ENCODE measurements at places on chromosomes 2 and 18.

GRCh38 chr18:76662626-76663025, 159.7 kb upstream of the ZNF236 start:
- DNase-seq, result no peak

GRCh38 chr18:46335534-46336101, 231.4 kb downstream of the HAUS1 start:
- DNase-seq, result no peak

DNA sequence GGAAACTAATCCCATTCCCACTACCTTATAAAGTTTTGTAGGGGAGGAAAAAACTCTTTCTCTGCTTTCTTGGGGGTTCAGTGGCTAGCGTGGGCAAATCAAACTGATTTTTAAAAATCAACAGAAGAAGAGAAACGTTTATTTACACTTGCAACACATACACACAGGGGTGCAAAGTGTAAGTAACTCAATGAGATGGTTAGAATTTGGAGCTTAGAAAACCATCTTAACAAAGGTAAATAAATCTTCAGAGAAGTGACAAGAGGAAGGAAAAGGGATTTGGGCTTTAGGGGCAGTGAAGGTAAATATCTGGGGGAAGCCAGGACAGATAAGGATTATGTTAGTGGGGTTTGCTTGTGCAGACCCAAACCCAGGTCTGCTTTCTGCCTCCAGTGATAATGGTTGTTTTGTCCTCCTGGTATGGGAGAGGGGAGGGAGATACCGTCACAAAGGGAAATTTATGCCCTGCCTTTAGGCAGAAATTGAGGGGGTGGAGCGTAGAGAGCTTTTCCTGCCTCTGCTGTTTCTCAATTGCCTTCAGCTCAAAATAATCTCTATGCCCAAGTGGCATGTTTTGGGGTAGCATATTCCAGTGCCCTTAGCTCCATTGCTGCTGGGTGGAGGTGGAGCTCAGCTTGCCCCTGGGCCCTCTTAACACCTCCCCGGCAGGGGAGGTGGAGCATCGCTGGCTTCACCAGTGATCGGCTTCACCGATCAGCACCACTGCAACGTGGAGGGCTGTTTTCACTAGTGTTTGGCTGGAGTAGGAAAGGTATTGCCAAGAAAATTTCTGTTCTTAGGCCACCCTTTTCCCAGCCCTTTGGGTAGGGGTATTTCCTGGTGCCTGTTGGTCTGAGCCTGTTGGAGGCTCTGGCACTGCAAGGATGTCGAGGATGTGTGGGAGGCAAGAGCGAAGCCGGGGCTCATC, 92.2 kb downstream of the TEX51 start:
- DNase-seq, result no peak

- DNase-seq, result peak; percentile 84
Measured at GRCh38 chr2:131042148-131042775, 51.0 kb downstream of the FAM168B start.

- DNase-seq, result no peak
Measured at GRCh38 chr2:236849508-236849907, 236.2 kb upstream of the COPS8 start.

GRCh38 chr2:86021396-86022378, 84.0 kb downstream of the POLR1A start:
- no peak for DNase-seq

DNA sequence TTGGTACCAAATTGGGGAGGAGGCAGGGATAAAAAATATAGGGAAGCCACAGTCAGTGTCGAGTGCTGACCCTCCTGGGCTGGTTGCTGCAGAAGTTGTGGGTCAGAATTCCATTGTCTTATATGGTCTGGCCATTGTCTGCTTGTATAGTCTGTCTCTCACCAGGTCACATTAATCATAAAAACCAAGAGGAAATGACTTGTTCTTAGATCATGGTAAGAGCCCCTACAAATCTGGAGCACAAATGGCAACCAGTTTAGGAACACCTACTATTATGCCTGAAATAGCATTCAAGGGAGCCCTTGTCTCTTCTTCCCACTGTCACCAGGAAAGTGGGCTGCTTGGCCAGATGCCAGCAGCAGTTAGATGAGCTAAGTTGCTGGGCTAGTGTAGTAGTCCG, 119.7 kb upstream of the RMP24 start:
- no peak for DNase-seq

GRCh38 chr2:113898081-113898480, 8.2 kb downstream of the ACTR3 start:
- DNase-seq, result no peak

DNA sequence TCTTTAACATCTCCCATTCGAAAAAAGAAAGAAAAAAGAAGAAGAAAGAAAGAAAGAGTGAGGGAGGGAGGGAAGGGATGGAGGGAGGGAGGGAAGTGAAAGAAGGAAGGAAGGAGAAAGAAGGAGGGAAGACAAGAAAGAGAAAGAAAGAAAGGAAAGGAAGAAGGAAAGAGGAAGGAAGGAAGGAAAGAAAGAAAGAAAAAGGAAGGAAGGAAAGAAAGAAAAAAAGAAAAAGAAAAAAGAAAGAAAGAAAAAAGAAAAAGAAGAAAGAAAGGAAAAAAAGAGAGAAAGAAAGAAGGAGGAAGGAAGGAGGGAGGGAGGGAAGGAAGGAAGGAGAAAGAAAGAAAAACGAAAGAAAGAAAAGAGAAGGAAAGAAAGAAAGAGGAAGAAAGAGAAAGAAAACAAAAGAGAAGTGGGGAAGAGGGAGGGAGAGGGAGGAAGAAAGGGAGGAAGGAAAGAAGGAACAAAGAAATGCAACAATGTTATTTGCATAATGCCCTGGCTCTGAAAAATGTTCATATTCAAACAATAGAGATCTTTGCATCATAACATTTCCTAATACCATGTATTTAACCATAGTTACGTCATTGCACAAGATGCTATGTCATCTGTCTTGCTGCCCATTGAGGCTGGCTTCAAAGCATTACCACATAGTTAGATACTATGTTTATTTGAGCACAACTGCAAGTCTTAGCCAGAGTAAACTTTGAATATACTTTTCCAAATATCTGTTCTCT, 550.6 kb downstream of the DSC3 start:
- DNase-seq, result no peak

DNA sequence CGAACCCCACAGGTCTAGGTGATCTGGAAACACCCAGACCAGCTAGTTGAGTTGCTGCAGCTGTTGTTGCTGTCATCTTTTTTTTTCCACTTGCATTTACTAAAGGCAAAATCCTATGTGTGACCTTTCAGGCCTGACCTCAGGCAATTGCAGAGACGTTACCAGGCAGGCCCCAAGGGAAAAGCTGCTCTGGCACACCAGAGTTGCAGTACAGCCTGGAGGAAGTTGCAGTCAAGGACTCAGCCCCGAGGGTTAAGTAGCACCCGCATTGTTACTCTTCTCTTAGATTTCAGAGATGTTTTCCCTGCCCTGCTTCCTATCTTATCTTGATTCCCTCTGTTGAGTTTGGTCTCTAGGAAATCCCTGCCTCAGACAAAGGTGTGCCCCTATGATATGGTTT, 45.2 kb upstream of the SMAD2 start:
- peak; percentile 95 for DNase-seq

GRCh38 chr2:71962911-71963694, 184.6 kb downstream of the CYP26B1 start:
- no peak for DNase-seq

DNA sequence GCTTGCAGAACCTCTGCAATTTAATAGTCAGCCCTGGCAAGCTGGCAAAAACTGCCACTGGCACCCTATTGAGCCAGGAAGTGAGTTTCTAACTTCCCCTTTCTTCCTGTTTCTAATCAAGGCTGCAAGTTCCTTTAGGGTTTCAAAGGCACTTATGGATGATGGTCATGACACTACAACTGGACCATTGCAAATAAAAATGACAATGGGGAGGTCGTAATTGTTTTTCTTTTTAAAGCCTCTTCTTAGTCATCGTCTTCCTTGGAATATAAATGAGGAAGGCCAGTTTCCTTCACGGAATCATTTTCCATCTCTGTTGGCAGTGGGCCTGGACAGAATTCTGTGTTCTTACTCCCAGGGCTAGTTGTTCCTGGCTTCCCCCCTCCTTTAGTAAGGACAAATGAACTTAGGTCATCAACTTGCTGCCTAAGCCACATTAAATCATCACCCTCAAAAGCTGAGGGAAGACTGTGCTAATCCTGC, 35.8 kb downstream of the SH3RF3 start:
- no peak for DNase-seq

GRCh38 chr2:158893026-158893425, 75.4 kb upstream of the TANC1 start:
- no peak for DNase-seq

- no peak for DNase-seq
Measured at GRCh38 chr2:54083445-54083844, 32.0 kb upstream of the ACYP2 start.

DNA sequence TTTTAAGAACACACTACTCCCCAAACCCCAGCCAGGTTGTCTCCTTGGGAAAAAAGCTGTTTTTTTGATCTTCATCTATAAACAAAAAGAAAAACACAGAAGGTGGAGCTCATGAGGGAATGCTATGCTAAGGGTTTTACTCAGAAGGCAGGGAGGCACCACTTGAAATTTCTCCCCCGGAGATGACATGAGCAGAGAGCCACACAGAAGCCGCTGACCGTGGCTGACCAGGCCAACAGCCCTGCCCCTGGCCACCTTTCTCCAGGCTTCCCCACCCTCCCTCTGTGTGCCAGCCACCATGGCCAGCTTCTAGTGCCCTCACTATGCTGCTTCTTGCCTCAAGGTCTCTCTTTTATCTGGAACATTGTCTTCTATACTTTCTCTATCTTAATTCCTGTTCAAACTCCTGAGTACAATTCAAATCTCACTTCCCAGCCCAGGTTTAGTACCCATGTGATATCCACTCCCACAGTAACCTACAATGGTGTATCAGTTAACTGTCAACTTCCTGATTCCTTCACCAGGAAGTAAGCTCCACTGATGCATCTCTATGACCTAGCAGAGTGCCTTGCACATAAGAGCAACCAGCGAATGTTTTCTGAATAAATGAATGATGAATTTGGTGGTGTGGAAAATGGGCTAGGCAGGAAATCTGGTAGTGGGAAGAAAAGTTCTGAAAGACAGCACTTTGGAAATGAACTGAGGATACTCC, 15.3 kb downstream of the LAPTM4A start:
- no peak for DNase-seq

DNA sequence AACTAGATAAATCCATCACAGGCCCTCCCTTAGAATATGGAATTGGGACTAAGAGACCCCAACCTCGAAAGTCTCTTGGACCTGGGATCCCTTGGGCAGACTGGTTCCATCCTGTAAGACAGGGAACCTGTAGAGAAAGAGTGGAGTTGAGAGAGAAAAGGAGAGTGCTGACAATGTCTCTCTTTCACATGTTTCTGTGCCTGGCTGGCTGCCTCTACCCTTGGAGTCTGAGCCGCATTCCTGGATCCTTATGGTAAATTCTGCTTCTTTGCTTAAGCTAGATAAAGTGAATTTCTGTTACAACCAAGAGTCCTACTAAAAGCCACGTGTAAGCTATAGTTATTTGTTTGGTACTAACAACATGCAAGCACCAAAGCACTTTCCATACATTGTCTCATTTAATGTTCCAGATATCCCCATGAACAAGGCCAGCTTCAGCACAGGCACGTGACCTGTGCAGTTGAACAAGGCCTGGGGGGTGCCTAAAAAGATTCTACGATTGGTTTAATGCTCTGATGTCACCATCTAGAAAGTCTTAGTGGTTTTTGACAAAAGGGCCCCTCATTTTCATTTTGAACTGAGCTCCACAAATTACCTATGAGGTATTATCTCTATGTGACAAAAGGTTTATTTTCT, 2.1 kb upstream of the PUM2 start:
- DNase-seq, result no peak

- peak; percentile 2 for DNase-seq
Measured at GRCh38 chr2:15383695-15384350, 177.3 kb downstream of the NBAS start.

GRCh38 chr2:156626931-156627330, 190.8 kb downstream of the GPD2 start:
- no peak for DNase-seq

DNA sequence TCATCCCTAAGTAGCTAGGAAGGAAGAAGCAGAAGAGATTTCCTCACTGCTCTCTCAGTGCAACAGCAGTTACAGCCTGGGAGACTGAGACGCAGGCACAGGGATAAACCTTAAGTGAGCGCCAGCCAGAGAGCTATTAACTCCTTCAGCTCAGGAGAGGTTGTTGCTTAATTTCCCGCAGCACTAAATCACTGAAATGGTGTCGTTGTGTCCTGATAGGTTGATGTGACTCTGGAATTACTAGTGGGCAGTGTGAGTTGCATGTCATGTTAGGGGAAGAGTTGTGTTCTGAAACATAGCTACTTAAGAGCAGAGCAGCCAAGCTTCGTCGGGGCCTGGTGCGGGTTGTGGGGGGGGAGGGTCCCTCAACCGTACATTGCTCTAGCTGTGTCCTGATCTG, 225.8 kb downstream of the NAPG start:
- no peak for DNase-seq

- DNase-seq, result no peak
Measured at GRCh38 chr2:100437751-100438150, 20.3 kb upstream of the CHST10 start.

- no peak for DNase-seq
Measured at GRCh38 chr2:120716641-120717585, 18.8 kb upstream of the GLI2 start.

GRCh38 chr2:14340703-14341102, 291.8 kb upstream of the LRATD1 start:
- peak; percentile 12 for DNase-seq

DNA sequence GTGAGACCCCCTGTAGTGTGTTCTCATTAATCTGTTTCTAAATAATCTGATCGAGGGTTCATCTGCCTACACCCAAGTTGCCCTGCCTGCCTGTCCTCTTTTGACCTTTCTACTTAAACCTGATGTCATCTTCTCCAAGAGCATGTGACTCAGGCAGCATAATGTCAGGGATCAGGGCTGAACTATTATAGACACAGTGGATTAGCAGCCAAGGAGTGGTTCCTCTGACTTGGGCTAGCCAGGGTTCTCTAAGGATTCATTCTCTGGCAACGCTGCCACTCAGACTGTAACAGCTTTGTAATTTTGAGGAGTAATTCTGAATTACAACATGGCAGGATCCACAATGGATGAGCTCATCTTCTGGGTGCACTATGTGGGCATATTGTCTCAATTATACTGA, 124.0 kb downstream of the MDH1 start:
- DNase-seq, result no peak

DNA sequence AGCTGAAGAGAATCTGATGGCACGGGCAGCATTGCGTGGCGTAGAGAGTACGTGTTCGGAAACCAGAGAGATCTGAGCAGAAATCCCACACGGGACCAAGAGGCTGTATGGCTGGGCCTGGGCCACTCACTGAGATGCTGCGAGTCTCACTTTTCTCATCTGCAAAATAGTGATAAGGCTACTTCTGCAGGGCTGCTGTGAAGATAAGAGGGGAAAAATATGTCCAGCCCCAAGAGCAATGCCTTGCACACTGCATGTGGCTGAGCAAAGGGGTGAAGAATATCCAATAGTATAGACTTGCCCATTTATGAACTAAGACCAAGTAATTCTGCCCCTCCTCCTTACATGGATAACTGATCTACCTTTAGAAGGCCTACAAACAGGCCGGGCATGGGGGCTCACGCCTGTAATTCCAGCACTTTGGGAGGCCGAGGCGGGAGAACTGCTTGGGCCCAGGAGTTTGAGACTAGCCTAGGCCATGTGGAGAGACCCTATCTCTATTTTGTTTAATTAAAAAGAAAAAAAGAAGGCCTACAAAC, 3.1 kb downstream of the FECH start:
- DNase-seq, result no peak

- peak; percentile 1 for DNase-seq
Measured at GRCh38 chr2:39902103-39902502, 123.0 kb upstream of the THUMPD2 start.

- DNase-seq, result no peak
Measured at GRCh38 chr2:37721201-37721560, 49.7 kb upstream of the CDC42EP3 start.
